ENCODE measurements at places on chromosomes 4 and X. TPM values are rescaled to one million over a fixed set of nuclear protein-coding genes. Genes with fewer than 3 reads are reported as not detected.

The MTCP1 gene
- total RNA-seq, result 21.4 TPM

The GCNA gene
- total RNA-seq, result 0.48 TPM

The GPR34 gene
- not detected for total RNA-seq

- no peak overlapping the region for H3K27ac ChIP-seq
- H3K4me3 ChIP-seq, result no peak overlapping the region
- no peaks in the 10 kb centered on the region for H3K36me3 ChIP-seq
- no peaks in the 10 kb centered on the region for H3K27me3 ChIP-seq
- H3K4me1 ChIP-seq, result peaks cover 4% of the 10 kb centered on the region
Observed at GRCh38 chr4:152245680-152246079, 290.2 kb downstream of the FBXW7 start.

DNA sequence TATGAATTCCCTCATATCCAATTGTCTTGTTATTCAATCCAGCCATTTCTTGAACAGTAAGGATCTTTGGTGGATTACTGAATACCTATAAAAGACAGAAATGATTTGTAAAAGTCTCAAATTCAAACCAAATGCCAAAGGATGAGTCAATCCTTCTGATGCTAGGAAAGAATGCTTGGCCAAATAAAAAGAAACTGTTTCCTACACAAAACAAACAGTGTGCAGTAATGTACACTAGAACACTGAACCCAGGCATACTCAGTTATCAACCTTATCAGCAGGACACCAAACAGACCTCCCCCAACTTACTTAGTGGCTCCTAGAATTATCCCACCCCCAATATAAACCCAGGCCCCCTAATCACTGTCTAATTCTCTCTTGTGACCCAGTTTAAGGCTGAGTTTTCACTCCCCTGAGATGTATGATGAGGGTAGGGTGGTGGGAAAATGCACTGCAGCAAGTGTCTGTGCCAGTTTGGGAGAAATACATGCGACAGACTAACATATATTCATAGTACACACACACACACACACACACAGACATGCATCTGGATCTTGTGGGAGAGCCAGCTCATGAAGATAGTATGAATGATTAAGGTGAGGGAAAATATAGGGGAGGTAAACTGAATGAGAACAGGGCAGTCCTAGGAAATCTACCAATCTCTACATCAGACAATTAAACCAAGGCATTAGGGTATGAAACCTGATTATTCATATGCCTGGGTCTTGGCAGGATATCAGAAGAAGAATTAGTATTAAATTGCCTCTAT is 35.0 kb downstream of the CLDN2 start:
- H3K27me3 ChIP-seq, result no peaks in the 10 kb centered on the region
- H3K4me1 ChIP-seq, result no peaks in the 10 kb centered on the region
- no peak overlapping the region for H3K4me3 ChIP-seq
- H3K36me3 ChIP-seq, result peaks cover 5% of the 10 kb centered on the region
- no peak overlapping the region for H3K27ac ChIP-seq

The KLHL13 gene
- total RNA-seq, result 4.1 TPM

GRCh38 chr4:38907696-38908270 is 40.2 kb downstream of the FAM114A1 start:
- no peaks in the 10 kb centered on the region for H3K27me3 ChIP-seq
- no peak overlapping the region for H3K4me3 ChIP-seq
- H3K36me3 ChIP-seq, result peaks cover 4% of the 10 kb centered on the region
- H3K27ac ChIP-seq, result no peak overlapping the region
- no peaks in the 10 kb centered on the region for H3K4me1 ChIP-seq

- H3K36me3 ChIP-seq, result peaks cover 17% of the 10 kb centered on the region
- peaks cover 3% of the 10 kb centered on the region for H3K4me1 ChIP-seq
- no peak overlapping the region for H3K4me3 ChIP-seq
Observed at GRCh38 chr4:70979445-70980008, 13.9 kb upstream of the DCK start.

DNA sequence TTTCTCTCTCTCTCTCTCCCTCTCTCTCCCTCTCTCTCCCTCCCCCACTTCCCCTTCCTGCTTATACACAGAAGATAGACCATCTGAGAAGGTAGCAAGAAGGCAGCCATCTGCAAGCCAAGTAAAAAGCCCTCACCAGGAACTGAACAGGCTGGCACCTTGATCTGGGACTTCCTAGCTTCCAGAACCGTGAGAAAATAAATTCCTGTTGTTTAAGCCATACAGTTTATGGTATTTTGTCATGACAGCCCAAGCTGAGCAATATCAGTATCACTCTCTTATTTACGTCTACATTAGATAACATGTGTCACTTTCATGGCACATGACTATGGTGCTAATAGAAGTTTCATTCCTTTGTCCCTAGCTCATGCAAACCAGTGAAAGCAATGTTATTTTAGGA is 581.1 kb downstream of the INPP4B start:
- H3K27me3 ChIP-seq, result no peaks in the 10 kb centered on the region
- H3K27ac ChIP-seq, result no peak overlapping the region
- no peaks in the 10 kb centered on the region for H3K36me3 ChIP-seq
- DNase-seq, result no peak
- no peaks in the 10 kb centered on the region for H3K4me1 ChIP-seq

DNA sequence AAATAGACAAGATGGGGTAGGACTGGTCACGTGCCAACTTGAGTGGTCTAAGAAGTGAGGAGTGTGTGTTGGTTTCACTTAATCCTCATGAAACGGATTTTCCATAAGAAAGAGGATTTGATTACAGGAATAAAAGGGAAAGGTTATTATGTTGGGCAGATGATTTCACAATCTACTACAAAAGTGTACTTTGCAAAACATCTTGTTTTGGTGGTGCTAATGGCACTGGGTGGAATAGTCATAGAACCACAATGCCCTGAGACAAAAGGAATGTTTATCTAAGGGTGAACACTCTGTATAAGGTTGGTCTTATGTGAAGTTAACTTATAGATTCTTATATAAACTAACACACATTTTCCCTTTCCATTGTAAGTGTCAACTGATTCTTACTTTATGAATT is 45.6 kb downstream of the GLUD2 start:
- H3K36me3 ChIP-seq, result peaks cover 2% of the 10 kb centered on the region
- H3K27ac ChIP-seq, result no peak overlapping the region
- H3K4me1 ChIP-seq, result no peaks in the 10 kb centered on the region
- no peak overlapping the region for H3K4me3 ChIP-seq
- DNase-seq, result no peak

The HSD17B13 gene
- not detected for total RNA-seq

The WDR13 gene
- 30.0 TPM for total RNA-seq

DNA sequence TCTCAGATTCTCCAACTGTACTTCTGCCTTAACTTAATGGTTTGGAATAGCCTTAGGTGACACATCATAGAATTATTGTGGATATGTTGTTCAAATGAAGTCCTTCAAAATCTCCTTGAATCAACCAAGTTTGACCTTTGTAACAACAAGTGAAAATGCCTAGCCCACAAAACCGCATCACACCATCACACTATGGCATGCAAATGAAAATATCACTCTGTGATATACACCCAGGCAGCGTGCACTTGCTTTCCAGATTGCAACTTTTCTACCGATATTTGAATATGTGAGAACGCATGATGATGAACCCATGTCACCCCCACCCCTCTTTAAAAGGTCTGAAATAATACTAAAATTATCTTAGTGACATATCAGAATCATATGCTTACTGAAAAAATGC is 656.7 kb downstream of the GABRG1 start:
- H3K27ac ChIP-seq, result no peak overlapping the region
- H3K4me3 ChIP-seq, result no peak overlapping the region
- no peaks in the 10 kb centered on the region for H3K4me1 ChIP-seq
- H3K27me3 ChIP-seq, result no peaks in the 10 kb centered on the region

GRCh38 chr4:134147941-134148340 is 53.6 kb downstream of the PABPC4L start:
- H3K36me3 ChIP-seq, result no peaks in the 10 kb centered on the region
- H3K27me3 ChIP-seq, result no peaks in the 10 kb centered on the region
- no peak overlapping the region for H3K27ac ChIP-seq

DNA sequence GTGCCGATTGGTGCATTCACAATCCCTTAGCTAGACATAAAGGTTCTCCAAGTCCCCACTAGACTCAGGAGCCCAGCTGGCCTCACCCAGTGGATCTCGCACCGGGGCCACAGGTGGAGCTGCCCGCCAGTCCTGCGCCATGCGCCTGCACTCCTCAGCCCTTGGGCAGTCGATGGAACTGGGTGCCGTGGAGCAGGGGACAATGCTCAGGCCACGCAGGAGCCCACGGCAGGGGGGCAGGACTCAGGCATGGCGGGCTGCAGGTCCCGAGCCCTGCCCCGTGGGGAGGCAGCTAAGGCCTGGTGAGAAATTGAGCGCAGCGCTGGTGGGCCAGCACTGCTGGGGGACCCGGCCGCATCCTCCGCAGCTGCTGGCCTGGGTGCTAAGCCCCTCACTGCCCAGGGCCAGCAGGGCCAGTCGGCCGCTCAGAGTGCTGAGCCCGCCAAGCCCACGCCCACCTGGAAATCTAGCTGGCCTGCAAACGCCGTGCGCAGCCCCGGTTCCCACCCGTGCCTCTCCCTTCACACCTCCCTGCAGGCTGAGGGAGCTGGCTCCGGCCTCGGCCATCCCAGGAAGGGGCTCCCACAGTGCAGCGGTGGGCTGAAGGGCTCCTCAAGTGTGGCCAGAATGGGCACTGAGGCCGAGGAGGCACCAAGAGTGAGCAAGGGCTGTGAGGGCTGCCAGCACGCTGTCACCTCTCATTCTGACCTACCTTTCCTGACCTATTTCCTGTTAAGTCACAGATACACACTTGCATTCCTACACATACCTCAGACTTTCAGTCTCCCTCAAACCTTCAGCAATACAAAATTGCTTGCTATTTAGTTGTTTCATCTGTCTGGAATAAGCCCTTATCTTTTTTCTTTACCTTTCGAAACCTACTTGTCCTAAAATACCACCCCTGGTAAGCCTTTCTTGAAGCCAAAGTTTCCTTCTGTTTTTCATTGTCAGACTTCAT is 20.7 kb downstream of the UBE2K start:
- DNase-seq, result no peak
- peaks cover 14% of the 10 kb centered on the region for H3K36me3 ChIP-seq
- no peak overlapping the region for H3K4me3 ChIP-seq

The FAM133A gene
- total RNA-seq, result 0.83 TPM

DNA sequence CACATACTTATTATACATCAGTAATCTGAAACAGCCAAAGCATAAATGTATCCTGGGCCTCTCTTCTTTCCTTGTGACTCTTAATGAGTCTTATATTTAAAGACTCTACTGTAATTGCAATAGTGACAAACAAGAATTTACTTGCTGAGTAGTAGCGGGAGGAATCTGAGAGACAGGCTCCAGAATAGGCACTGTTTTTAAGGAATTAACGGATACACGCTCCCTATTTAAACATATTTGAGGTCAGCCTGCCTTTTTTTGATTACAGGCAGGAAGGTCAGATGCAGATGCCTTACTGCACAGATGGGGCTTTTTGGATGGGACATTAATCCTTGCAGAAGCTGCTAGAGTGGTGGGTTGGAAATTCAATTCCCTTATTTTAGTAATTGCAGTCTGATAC is 196.3 kb upstream of the ANXA3 start:
- H3K36me3 ChIP-seq, result no peaks in the 10 kb centered on the region
- peaks cover 10% of the 10 kb centered on the region for H3K4me1 ChIP-seq
- H3K4me3 ChIP-seq, result no peak overlapping the region
- no peak overlapping the region for H3K27ac ChIP-seq
- no peaks in the 10 kb centered on the region for H3K27me3 ChIP-seq
- DNase-seq, result no peak

- no peaks in the 10 kb centered on the region for H3K27me3 ChIP-seq
- no peak overlapping the region for H3K4me3 ChIP-seq
- no peaks in the 10 kb centered on the region for H3K4me1 ChIP-seq
- no peak for DNase-seq
Observed at GRCh38 chr4:28508636-28509035, 1648.0 kb downstream of the STIM2 start.

GRCh38 chr4:26077756-26078155 is 163.7 kb downstream of the SMIM20 start:
- no peaks in the 10 kb centered on the region for H3K27me3 ChIP-seq
- no peak overlapping the region for H3K27ac ChIP-seq
- peaks cover 9% of the 10 kb centered on the region for H3K36me3 ChIP-seq
- H3K4me1 ChIP-seq, result peaks cover 2% of the 10 kb centered on the region
- no peak for DNase-seq
- no peak overlapping the region for H3K4me3 ChIP-seq

GRCh38 chrX:47078129-47079043 is at the start of gene RGN:
TSS of gene RGN (plus strand) at chrX:47078443. CDS start at chrX:47081145, 2,702 bp downstream.
- H3K27ac ChIP-seq, result no peak within 1 kb of the TSS
- H3K4me1 ChIP-seq, result no peaks in the 10 kb centered on the region
- no peaks in the 10 kb centered on the region for H3K27me3 ChIP-seq
- H3K4me3 ChIP-seq, result no peak within 1 kb of the TSS
- H3K36me3 ChIP-seq, result peaks cover 1% of the 10 kb centered on the region
- peak; percentile 47 for DNase-seq

The MAGEC1 gene
- not detected for total RNA-seq

DNA sequence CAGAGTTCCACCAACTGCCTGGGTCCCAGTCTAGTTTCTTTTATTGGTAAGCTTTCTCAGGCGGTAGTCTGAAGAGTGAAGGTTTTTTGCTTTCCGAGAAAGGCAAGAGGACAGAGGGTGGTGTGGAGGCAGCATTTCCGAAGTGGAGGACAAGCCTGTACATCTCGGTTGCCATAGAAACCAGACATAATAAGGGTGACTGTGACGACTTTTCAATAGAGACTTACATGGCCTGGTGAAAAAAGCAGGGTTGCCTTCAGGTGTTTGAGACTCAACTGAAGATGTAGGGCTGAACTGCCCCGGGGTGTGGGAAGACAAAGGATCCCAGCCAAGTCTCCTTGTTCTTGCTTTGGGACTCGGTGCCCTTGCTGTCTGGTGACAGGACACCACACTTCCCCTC is 53.6 kb upstream of the RAB40AL start:
- no peak overlapping the region for H3K4me3 ChIP-seq
- H3K36me3 ChIP-seq, result peaks cover 25% of the 10 kb centered on the region
- H3K4me1 ChIP-seq, result no peaks in the 10 kb centered on the region
- H3K27me3 ChIP-seq, result no peaks in the 10 kb centered on the region
- no peak for DNase-seq

The ANXA3 gene
- 21.6 TPM for total RNA-seq

The NIPAL1 gene
- total RNA-seq, result 13.1 TPM

The PRDM8 gene
- not detected for total RNA-seq

DNA sequence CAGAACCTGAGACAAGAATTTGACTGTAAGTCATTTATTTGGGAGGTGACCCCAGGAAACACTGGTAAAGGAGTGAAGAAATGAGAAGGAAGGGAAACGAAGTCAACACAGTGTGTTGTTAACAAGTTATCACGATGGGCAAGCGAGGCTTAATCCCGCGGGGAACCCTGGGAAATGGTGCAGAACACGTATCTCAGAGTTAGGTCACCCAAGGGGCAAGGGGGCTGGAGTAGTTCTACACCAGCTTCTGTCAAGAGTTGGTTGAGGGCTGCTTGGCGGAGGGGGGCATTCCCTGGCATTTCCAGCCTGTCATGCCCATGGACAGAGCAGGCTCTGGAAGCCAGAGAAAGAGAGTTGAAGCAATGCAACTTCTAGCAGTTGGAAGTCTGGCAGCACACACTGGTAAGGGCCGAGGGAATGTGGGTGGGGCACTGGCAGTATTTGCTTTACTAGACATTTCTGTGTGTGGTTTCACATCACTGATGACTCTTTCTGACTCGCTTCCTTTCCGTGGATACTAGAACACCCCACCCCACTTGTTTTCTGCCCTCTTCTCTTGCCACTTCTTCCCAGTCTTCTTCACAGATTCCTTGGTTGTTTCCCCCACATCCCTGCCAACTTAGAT is 52.2 kb upstream of the ADGRG2 start:
- H3K4me3 ChIP-seq, result no peak overlapping the region
- H3K27ac ChIP-seq, result no peak overlapping the region
- H3K36me3 ChIP-seq, result peaks cover 2% of the 10 kb centered on the region
- H3K4me1 ChIP-seq, result no peaks in the 10 kb centered on the region

- no peak overlapping the region for H3K4me3 ChIP-seq
- H3K4me1 ChIP-seq, result no peaks in the 10 kb centered on the region
- no peaks in the 10 kb centered on the region for H3K27me3 ChIP-seq
- no peak overlapping the region for H3K27ac ChIP-seq
- no peak for DNase-seq
- H3K36me3 ChIP-seq, result no peaks in the 10 kb centered on the region
Observed at GRCh38 chr4:122555216-122555615, 65.7 kb downstream of the IL21 start.

The PABPC1L2B gene
- total RNA-seq, result 1.8 TPM
